Activated naive CD4-positive, alpha-beta T cell treated with anti-CD3 and anti-CD28 coated beads for 36 hours (primary cell): ENCODE measurements at places on chromosomes 5 and 9. TPM values are rescaled to one million over a fixed set of nuclear protein-coding genes. Genes with fewer than 3 reads are reported as not detected.

GRCh38 chr9:108991479-108991878, 21.8 kb downstream of the CTNNAL1 start:
- no peak for DNase-seq

GRCh38 chr5:10735569-10736276, 25.3 kb downstream of the DAP start:
- no peak for DNase-seq

- DNase-seq, result no peak
These were observed 367.6 kb downstream of the PDE4D start for GRCh38 chr5:59525957-59526356.

GRCh38 chr9:136544548-136544963, 1.3 kb downstream of the NOTCH1 start:
- peak; percentile 82 for DNase-seq

- DNase-seq, result no peak
These were observed 142.9 kb downstream of the PLK2 start for GRCh38 chr5:58317009-58317408.

GRCh38 chr5:55159763-55160492, at the start of gene GPX8:
TSS of gene GPX8 (plus strand) at chr5:55160171. CDS start at chr5:55160193, 22 bp downstream.
- DNase-seq, result peak; percentile 29

DNA sequence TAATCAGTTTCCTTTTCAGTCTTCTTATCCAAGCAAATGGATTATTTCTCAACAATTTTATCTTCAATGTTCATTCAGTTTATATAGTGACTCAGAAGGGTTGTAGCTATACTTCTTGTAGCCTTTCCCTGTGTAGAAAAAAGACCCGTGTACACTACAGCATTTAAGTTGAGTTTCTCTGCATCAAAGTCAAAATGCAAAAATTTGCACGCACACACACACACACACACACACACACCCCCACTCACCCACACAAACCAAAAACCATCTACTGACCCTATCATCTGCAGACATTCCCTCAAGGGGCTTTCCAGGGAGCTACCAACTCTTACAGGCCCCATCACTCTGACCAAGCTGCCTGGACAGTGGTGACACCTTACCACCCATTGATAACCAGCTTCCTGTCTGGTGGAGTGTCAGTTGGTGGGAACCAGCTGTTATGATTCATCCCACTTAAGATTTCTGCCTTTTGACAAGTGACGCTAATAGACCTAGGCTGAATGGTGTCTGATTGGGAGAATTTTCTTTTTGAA, 12.2 kb upstream of the ELL2 start:
- no peak for DNase-seq

DNA sequence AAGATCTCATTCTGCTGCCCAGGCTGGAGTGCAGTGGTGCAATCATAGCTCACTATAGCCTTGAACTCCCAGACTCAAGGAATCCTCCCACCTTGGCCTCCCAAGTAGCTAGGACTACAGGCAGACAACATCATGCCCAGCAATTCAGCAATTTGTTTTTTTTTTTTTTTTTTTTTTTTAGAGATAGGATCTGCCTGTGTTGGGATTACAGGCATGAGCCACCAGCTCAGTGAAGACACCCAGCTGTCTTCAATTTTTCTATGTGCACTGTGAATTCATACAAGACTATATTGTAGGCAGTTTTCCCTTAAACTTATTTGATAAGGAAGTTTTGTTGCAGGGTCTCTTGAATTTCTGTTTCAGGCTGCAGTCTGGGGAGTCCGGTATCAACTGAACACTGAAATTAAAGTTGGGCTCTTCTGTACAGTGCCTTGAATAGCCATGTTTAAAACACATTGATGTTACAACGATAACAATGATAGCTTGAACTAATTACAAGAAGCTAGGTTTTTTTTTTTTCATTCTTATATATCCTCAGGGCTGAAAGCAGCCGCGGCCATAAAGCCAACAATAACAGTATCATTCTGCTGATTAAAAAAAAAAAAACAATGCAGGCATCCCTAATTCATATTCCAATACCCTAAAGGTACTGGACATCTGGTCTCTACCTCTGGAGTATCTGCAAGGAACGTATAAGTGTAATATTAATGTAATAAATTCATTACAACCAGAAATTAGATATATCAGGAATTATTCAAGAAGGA, 63.5 kb downstream of the MPDZ start:
- DNase-seq, result no peak

GRCh38 chr5:176744584-176744965, 65.8 kb upstream of the UNC5A start:
- no peak for DNase-seq

The RICTOR gene
- total RNA-seq, result 26.1 TPM

The PCDHA9 gene
- total RNA-seq, result not detected

The PCDHB2 gene
- total RNA-seq, result not detected

The ACOT12 gene
- total RNA-seq, result not detected

The RNF183 gene
- not detected for total RNA-seq

The CBY3 gene
- not detected for total RNA-seq

The SLC27A4 gene
- 5.7 TPM for total RNA-seq

The C9orf153 gene
- total RNA-seq, result 0.40 TPM
